ENCODE measurements at places on chromosomes 12 and 14.

DNA sequence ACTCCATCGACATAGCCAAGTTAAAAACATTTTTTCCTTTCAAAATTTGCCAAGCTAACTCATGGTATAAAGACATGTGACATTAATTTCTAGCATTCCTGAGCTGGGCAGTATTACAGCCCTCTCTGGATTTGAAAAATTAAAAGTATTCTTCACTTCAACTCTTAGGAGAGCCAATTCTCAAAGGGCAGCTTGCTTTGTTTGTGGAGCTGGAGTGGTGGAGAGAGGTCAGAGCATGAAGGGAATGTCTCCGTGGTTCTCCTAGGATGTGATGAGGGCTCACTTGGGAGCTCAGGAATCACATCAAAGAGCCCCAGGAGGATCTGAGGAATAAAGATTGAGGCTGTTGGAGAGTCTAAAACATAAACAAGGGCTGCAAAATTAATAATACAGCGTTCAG lies 46.9 kb upstream of the RGS6 start:
- no peak for DNase-seq

GRCh38 chr14:103517721-103518421 lies 4.8 kb downstream of the CKB start:
- peak; percentile 88 for DNase-seq

- DNase-seq = no peak
Measured at GRCh38 chr14:32167907-32168306, 33.9 kb upstream of the RNU6-7 start.

DNA sequence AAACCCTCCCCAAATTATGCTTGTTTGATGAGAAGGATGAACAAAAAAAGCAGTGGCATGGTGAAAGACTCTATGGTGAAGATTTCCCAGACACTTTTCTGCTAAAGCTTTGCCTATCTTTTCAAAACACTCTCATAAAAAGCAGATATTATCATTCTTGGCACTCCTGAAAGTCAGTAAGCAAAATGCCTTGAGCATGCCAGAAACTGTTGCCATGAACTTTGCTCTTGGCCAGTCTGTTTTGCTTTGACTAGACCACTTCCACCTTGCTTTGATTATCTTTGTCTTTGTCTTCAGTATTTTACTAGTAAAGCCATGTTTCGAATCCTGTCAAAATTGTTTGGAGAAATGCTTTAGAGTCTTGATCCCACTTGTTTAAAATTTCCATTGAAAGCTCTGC lies 110.4 kb downstream of the CNTN1 start:
- DNase-seq = no peak

GRCh38 chr14:62819931-62820330 lies 225.3 kb downstream of the KCNH5 start:
- DNase-seq = no peak

DNA sequence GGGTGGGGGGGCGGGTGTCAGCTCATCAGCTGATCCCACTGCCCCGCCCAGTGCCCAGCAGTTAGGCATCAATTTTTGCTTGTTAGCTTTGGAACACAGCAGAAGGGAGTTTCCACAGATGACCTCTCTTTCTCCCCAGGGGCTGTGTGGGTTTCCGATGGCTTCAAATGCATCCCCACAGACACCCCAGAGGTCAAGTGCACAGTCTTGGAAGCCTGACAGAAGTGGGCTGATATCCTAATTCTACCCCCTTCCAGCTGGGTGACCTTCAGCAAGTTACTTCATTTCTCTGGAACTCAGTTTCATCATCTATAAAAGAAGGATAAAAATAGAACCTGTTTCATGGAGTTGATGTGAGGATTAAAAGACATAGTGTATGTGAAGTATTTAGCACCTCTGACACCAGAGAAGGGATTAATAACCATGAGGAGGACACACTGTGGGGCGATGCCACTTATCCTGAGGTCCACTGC lies 22.0 kb downstream of the TTC9 start:
- no peak for DNase-seq

DNA sequence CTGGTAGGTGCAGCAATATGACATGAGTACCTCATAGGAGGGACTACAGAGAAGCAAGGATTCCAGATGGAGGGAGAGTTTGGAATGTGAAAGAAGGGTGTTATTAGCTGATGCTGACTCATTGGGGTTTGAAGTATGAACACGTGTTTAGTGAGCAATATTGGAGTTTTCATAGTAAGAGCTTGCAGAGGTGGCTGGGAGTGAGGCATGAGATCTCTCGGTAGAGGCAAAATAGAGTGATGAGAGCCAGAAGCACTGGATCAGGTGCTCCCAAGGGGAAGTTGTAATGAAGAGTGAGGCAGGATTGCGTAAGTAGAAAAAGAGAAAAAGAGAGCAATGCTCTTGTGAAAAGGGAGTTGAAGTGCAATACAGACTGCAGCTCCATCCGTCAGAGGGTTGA lies 42.1 kb downstream of the MGST1 start:
- DNase-seq = no peak
